ENCODE measurements at places on chromosomes 7 and 10.

DNA sequence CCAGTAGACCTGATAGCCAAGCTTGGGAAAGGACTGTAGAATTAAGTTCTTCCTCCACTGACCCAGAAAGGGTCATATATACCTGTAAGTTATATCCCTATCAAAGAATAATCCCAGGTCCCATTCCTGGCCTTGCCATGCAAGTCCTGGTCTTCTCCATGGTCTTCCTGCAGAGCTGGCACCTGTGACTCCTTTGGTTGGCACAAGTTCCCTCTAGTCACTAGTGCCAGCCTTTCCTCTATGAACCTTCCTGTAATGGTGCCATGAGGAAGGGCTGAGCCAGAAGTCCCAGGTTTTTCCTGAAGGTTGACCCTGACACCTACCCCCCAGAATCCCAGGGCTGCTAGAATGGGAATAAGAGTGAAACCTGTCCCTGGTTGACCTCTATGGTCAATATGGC, 54.1 kb upstream of the UNC5B start:
- DNase-seq, result no peak

GRCh38 chr10:119817991-119818888, 54.4 kb downstream of the MCMBP start:
- DNase-seq, result no peak

DNA sequence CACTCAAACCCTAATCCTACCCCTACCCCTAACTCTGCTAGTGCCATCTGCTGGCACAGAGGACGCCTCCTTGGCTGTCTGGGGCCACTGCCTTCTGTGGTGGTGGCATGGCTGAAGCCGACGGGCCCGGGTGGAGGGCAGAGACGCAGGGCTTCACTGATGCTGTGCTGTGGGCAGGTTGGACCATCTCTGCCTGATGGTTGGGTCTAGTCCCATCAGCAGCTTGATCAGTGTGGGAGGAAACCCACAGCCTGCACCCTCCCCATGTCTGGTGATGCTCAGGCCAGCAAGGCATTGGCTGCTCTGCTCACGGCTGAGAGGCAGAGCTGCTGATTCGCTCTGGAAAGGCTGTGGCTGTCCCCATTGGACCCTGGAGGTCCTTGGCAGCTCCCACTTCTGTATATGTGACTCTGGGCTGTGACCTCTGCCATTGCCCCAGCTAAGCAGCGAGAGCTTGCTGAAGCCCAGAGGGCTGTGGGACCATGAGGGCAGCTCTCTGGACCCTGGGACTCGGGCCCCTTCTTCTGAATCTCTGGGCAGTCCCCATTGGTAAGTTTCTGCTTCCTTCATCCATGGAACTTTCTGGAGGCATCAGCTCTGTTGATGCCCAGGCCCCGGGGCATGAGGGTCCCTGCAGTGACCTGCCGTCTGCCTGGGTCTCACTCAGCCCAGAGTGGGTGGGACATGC, at the start of gene SCART1:
SCART1 (plus strand) TSS at position 430 of the 688 bp plus-strand sequence; CDS start at position 483, 53 bp downstream.
- no peak for DNase-seq

GRCh38 chr7:71132377-71133231, 660 bp downstream of the GALNT17 start:
- no peak for DNase-seq

DNA sequence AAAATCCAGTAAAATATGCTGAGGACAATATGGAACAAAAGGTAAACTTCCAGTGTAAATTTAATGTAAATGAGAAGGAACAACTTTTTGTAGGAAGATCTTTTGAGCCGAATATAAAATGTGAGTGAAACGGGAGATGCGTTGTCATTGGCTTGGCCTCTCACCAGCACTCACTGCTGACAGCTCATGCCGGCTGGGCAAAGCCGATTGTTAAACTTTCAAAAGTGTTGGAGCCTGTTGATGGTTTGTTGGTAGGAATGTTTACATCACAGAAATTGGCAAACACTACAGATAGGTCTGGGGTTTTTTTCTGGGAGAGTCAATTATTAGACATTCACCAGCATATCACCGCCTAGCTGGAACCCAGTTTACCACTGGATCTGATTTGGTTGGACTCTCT, 6.1 kb downstream of the PSTK start:
- DNase-seq, result no peak

DNA sequence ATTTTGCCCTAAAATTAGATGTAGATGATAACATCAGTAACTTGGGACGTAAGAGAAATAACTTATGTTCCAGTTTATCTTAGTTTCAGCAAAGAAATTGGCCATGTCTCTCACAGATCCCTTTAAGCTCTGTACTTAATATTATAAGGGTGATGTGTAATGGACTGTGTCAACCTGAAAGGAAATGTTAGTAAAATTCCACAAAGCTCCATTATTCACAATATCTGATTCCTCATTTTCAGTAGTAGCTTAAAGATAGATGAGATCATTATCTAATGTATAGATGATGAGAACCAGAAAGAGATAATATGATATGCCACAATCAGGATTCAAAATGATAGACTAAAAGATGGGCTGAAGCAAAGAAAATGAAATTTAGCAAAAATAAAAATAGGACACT, 316.8 kb upstream of the CHRM2 start:
- DNase-seq, result no peak

DNA sequence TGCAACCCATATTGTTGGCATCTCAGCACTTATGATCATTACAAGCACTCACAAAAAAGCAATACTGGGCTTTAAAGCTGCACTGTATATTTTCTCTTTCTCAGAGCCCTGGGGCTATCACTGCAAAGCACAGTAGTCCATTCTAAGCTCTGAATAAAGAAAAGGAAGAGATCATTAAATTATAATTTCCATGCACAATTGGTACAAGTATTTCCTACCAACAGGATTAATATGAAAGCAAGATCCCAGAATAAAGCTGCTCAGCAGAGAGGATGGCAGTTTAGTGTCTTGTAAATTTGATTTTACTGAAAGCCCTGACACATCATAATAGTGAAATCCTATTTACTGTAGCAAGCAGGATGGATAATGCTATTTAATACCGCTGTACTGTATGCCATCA, 205.3 kb downstream of the CHCHD3 start:
- no peak for DNase-seq

DNA sequence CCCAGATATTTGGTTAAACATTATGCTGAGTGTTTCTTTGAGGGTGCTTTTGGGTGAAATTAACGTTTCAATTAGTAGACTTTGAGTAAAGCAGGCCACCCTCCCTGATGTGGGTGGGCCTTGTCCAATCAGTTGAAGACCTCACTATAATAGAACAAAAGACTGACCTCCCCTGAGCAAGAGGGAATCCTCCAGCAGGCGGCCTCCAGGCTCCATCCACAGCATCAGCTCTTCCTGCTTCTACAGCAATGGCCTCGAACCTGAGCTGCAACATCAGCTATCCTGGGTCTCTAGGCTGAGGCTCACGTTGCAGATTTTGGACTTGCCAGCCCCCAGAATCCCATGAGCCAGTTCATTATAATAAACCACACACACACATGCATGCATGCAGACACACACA, 104.2 kb downstream of the PFKFB3 start:
- DNase-seq, result no peak

GRCh38 chr10:97336446-97336845, 1.9 kb upstream of the FRAT2 start:
- no peak for DNase-seq

GRCh38 chr7:21137640-21138039, 290.2 kb upstream of the SP4 start:
- DNase-seq, result no peak

DNA sequence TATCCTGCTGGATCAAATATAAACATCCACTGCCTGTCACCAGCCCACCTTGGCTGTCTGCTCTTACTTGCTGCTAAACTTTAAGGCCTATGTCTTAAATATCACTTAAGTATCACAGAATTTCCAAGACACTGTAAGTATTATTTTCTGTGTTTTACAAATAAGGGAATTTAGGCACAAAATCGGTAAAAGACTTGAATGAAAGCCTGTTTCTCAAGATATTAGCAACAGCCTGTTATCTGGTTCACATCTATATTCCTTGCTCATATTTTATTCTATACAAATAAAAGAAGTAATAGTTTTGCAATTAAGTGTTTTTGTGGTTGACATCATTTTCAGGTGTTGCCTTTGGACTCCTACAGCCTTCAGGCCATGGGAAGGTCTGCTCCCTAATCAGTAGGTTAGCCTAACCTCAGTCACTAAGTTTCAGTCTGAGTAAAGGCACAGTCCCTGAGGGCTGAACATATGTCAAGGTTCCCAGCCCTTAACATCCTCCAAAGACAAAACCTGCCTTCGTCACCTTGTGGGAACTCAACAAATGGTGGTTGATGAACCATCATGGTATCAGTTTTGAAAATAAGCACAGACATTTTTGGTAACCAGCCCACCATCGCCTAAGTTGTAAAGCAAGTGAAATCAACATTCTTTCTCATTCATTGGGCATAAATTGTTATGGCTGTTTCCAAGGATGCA, 127.1 kb downstream of the CREB5 start:
- DNase-seq, result no peak

GRCh38 chr10:111295788-111296187, 219.0 kb downstream of the ADRA2A start:
- no peak for DNase-seq

DNA sequence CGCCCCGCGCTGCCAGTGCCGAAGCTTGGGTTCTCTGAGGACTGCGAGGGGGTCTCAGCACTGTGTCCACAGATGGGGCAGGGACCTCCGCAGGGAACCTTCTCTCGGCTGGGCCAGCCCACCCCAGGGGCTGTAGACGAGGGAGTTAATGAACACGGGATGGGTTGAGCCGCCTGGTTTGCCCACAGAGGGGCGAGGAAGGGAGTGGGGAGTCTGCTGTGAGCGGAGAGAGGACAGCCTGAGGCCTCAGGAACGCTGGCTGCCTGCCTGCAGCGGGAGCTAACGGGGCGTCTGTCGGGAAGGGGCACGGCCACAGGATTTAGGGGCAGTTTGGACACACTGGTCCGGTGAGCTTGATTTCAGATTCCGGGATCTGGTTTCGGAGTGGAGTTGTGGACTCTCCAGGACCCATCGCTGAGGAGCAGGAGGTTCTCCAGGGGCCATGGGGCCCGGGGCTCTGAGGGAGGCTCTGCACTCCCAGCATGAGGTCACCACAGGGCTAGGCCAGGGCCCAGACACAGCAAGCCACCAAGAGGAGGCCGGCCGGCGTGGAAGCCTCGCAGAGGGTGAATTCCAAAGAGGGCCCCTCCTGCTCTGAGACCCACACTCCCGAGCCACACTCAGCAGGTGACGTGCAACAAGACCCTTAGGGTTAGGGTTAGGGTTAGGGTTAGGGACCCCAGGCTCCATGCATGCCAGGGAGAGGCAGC, 19.0 kb upstream of the FAM20C start:
- no peak for DNase-seq

DNA sequence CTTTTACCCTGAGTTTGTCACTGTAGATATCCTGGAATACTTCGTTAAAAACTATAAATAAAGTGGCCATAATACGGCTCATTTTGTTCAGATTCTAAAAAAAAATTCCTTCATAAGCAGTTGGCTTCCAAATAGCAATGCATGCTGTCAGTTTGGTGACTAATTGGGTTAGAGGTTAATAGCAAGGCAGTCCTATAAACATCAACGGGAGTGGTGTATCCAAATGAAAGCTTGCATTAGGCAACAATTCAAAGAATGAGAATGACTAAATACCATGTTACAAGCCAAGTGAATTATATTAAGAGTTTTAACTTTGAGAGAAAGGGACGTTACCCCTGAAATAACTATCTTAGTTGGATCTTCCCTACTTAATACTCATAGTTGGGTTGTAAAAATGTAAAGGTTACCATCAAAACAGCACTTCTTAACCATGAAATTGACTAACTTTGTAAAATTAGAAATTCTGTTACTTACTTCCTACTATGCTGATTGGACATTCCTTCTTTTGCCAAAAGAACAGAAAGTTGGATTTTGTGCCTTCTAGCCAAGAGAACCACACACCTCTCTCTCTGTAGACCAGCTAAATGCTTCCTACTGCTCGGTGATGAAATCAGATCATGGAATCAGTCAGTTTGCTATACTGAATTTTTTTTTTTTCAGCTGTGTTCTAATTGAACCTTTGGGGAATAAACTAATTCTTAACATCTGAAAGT, 98.0 kb downstream of the KAT6B start:
- no peak for DNase-seq

DNA sequence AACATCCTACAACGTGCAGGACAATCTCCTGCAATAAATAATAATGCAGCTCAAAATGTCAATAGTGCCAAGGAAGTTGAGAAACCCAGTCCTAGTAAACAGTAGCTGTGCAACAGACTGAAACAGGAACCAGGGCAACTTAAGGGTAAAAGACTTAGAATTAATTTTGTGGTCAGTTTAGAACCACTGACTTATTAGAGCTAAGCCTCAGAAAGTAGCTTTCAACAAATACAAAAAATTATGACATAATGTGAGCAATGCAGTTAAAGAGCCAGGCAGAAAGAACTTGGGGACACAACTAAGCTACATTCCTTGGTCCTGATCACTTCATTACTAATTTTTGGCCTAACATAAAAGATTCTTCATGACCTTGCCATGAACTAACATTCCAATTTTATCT, 195.4 kb downstream of the MACC1 start:
- DNase-seq, result no peak

DNA sequence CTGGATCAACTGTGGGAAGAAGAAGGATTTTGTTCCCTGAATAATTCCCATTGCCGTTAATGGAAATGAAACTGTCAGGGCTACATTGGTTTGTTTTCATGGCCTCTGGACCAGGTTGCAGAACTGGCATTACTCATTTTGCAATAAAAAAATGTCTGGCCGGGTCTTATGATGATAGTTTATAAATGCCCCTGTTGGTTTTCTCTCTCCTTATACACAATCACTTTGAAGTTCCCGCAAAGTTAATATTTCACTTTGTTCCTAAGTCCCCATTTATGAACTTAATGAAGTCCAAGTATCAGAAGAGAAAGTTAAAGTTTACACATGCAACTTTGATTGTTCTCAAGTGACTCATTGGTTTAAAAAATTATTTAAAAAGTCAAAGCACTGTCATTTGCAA, 150.7 kb upstream of the PRR15 start:
- DNase-seq, result no peak

- no peak for DNase-seq
These were observed 121.1 kb downstream of the INPP5A start for GRCh38 chr10:132658546-132659205.

- DNase-seq, result no peak
These were observed 474.9 kb downstream of the PTPRN2 start for GRCh38 chr7:158112571-158113320.

- DNase-seq, result no peak
These were observed 50.4 kb downstream of the UNC5B start for GRCh38 chr10:71262817-71263216.

GRCh38 chr10:76401006-76401405, 969.6 kb downstream of the LRMDA start:
- DNase-seq, result no peak

- DNase-seq, result no peak
These were observed 724 bp downstream of the CFAP46 start for GRCh38 chr10:132941640-132942051.

DNA sequence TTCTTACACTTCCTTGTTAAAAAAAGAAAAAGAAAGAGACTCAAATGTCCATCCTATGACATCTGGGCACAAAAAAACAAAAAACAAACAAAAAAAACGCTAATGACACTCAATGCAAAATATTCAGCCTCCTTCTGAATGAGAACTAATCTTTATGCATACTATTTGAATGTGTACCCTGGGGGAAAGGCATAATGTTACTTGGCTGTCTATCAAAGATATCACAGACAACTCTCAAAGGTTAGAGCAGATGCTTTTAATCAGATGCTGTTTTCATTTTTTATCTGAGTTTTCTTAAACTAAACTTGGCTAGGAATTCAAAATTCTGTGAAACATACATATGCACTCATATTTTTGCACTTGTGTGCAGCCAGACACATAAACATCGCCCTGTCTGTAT, 745.8 kb downstream of the CNTNAP2 start:
- no peak for DNase-seq

GRCh38 chr10:84395581-84395980, 67.2 kb downstream of the CCSER2 start:
- no peak for DNase-seq

GRCh38 chr7:123215350-123215749, 15.6 kb upstream of the SLC13A1 start:
- DNase-seq, result no peak
